ENCODE measurements at places on chromosomes 5 and 9.

DNA sequence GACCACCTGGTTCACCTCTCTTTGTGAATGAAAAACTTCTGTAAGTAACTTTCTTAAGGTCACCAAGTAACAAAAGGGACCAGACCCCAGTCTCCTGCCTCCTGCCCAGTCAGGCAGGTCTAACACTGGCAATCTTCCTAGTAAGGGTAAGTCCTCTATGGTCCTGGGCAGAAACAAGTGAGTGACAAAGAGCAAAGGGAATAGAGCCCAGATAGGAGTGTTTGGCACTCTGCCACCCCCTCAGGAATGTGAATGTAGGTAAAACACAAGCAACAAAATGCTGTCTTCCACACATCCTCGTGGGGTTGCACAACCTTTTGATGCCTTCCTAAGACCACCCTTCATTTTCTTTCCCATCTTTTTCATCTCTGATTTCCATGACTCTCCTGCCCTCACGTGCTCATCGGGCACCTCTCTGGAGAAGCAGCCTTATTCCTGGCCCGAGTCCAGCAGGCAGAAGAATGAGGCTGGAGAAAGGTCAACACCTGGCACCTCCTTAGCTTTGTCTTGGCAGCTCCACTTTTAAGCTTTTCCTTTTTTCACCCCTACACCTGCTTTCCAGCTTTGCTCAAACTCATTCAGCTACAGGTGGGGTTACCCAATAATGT is 90.2 kb upstream of the LHFPL2 start:
- DNase-seq: no peak

GRCh38 chr9:116891424-116891823 is 204.3 kb downstream of the TRIM32 start:
- no peak for DNase-seq

- no peak for DNase-seq
These were observed 29.3 kb upstream of the RNF130 start for GRCh38 chr5:180100621-180101450.

DNA sequence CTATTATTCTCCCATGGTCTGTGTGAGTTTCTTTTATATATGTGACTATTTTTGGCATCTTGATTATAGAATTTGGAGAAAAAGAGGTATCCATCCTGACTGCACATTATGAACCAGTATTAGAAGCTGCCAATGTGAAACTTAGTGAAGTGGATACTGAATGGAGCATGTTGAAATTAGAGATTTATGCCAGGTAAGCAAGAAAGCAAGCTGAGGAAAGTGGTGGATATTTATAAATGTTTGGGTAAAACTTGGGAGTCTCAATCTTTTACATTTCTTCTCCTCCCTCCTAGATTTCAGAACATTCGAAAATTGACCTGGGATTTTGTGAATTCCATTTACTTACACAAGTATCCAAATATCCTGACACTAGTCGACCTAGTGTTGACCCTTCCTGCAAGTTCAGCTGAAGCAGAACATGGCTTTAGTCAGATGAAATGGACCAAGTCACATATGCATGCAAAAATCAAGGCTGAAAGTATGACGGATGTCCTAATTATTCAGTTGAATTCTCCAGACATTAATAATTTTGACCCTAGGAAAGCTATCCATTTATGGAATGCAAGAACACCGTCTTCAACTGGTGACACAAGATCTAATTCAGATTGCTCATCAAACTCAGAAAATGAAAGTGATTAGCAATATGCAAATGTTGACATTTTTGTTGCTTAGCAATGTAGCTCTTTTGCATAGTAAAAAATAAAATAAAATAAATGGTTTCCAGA is 66.8 kb upstream of the IL7R start:
- no peak for DNase-seq

- no peak for DNase-seq
These were observed 74.1 kb upstream of the PIK3R1 start for GRCh38 chr5:68141494-68141893.

DNA sequence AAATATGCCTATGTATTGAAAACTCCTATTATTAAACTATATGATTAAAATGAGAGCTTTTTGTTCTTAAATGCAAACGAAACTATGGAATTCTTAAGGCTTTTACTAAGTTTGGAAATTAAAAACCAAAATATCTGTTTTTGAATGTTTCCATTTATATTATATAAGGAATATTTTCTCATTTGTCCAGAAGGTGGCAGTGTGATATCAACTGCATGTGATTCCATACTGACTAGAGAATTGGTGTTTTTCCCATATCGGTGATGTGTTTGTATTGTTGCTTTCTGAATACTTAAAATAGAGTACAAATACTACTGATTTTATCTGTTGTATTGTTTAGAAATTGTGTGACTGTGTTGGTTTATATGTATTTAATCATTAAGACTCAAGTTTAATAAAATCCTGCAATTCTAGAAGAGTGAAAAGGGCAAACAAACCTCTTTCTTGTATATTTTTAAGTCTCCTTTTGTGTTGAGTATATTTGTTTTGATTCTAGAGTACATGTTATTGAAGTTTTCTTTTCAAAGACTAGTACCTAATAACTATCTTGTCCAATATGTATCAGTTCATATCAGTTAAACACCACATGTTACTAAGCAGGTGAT is 320.8 kb downstream of the CCDC171 start:
- DNase-seq: no peak

DNA sequence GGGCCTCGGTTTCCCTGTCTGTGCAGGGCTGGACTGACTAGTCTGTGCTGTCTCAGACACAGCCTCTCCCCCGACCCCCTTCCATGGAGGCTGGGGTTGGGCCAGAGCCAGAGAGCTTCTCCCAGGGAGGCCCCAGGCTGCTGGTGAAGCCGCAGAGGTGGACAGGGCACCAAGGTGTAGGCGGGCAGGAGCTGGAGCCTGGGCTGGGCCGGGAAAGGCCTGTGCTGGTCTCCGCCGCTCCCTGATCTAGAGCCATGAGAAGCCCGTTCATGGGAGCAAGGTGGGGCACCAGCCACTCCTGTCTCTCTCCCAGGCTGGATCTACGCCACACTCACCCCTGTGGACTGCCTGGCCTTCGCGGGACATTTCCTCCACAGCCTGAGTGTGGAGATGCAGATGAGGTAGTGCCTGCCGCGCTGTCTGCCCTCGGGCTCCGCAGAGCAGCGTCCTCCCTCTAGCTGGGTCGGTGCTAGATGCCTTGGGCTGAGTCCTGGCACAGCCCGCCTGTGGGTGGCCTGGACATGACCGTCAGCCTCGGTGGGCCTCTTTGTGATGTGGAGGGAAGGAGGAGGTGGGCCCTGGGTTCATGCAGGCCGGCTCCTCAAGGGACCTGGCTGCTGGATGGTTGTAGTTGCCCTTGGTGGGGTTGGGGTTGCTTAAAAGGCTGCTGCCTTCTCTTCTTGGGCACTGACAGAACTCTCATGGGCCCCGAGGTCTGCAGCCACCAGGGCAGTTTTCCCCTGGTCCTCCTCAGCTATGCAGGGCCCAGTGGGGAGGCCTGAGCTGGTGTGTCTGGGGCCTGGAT is 79.4 kb downstream of the PHF2 start:
- no peak for DNase-seq

DNA sequence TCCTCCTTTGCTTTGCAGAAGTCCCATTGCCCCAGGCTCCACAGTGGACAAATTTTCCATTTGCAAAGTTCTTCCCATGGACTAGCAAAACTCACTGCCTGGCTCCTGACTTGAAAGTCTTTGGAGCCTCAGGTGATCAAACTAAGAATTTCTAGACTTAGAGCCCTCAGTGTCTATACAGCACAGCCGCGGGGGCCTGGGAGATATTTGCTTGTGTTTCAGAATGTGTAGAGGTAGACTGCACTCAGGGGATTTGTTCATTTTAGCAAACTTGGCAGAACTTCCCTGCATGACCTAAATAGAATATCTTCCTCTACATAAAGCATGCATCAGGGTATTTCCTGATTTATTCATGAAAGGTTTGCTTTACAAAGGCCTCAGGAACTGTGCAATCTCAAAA is 384.2 kb upstream of the ZNF462 start:
- no peak for DNase-seq

DNA sequence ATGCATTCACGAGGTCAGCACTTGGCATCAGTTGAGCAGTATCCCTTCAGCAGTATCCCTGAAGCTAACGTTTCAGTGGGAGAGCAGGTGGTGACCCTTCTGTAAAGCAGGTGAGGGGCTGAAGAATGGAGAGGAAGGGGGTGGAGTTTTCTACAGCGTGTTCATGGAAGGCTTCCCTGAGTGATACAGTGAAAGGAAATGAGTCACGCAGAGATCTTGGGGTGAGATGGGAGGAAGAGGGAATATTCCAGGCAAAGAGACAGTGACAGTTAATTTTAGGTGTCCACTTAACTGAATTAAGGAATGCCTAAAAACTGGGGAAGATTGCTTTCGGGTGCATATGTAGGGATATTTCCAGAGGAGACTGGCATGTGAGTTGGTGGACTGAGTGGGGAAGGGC is 25.7 kb downstream of the TAS2R1 start:
- no peak for DNase-seq

All from stimulated activated CD8-positive, alpha-beta memory T cell treated with anti-CD3 and anti-CD28 coated beads, Interleukin-7, amount 100 ng/mL, for 1 hour (primary cell).